ENCODE measurements at places on chromosomes 3 and 15.

GRCh38 chr3:178139116-178139515, 397.1 kb upstream of the KCNMB2 start:
- no peak for DNase-seq

DNA sequence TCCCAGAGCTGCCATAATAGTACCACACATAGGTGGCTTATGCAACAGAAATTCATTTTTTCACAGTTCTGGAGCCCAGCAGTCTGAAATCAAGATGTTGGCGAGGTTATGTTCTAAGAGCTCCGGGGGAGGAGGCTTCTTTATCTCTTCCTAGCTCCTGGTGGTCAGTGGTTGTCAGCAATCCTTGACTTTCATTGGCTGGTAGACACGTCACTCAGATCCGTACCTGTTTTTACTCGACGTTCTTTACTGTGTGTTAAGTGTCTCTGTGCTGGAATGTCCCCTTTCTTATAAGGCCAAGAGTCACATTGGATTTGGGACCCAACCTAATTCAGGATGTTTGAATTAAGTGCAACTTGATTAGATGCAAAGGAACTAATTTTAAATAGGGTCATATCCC, 218.5 kb upstream of the CNTN3 start:
- no peak for DNase-seq

- DNase-seq, result no peak
These were observed 11.0 kb downstream of the STARD5 start for GRCh38 chr15:81312790-81313543.

- no peak for DNase-seq
These were observed 519.4 kb downstream of the SHQ1 start for GRCh38 chr3:72328755-72329277.

- no peak for DNase-seq
These were observed 278.6 kb downstream of the CNTN4 start for GRCh38 chr3:2377281-2377680.

- DNase-seq, result no peak
These were observed 65.2 kb downstream of the LSM3 start for GRCh38 chr3:14243782-14244181.

DNA sequence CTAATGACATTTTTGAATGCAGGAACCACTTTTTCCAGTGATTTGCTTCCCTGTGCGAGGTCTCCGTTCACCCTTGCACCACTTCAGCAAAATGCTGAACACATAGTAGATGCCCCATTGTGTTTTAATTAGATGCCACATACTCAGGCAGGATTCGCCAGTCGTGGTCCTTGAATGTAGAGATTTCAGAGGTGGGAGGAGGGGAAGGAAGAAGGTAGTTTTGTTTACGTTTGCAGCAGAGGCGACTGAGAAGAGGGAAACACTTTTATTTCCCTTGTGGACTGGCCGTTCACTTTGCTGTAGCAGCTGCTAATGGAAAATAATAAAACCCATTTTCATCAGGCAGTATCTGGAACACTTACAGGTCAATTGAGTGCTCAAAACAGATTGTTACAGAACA, 262.8 kb upstream of the TBL1XR1 start:
- DNase-seq, result no peak

GRCh38 chr3:87436781-87437543, 160.6 kb upstream of the POU1F1 start:
- no peak for DNase-seq

DNA sequence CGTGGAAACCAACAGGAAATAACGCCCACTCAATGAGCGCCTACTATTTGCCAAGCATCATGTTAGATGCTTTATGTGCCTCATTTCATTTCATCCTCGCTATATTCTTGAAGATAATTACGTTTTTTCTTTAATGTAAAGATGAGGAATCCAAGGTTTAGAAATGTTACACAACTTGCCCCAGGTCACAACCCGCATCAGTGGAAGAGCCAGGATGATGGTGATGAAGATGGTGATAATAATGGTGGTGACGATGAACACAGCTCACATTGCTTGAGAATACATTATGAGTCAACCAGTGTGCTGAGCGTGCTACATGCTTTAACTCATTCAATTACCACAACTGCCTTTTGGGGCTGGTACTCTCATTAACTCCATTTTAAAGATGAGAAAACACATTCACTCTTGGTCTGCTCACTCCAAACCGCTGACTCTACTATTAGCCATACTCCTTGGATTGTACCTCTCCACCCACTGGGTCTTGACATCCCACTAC, 21.5 kb upstream of the MYO1E start:
- no peak for DNase-seq

- DNase-seq, result no peak
These were observed 43.9 kb downstream of the HEG1 start for GRCh38 chr3:125011941-125012340.

DNA sequence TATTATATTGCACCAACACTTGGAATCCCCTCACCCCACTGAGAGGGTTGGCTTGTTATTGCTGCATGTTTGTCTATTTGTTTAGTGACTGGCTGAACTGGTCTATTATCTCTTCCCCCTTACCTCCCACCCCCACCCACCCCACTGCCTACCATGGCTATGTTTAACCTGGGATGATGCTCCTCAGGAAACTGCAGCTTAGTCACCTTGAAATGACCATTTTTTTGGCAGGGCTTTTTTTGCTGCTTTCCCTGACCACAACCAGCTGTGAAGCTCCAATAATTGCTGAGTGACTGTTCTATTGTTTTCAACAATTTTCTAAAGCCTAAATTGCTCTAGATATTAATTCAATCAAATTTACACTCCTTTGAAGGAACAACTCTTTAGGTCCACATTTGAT, 137.9 kb upstream of the CADM2 start:
- DNase-seq, result no peak

- DNase-seq, result no peak
These were observed 60.5 kb upstream of the ARRDC4 start for GRCh38 chr15:97899981-97900380.

DNA sequence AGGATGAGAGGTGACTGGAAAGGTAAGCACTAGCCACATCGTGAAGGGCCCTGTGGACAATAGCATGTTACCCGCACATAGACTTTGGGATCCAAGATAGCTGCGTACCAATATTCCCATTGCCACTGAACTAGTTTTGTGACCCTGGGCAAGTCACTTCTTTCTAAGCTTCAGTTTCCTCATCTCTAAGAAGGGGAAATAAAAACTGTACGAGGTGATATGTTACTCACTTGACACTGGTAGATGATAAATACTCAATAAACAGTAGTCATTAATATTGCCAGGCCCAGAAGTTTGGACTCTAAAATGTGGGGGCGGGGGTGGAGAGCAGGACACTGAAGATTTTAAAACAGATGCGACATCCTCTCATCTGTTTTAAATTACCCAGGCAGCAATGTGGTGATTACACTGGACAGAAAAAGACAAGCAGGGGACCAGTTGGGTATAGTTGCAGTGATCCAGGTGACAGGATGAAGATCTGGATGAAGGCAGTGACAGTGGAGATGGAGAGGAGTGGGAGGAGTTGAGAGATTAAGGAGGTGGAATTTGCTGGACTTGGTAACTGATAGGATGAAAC, 2.5 kb downstream of the ATG7 start:
- DNase-seq, result no peak

- DNase-seq, result no peak
These were observed 129.9 kb downstream of the ROBO2 start for GRCh38 chr3:77169823-77170222.

GRCh38 chr3:47741925-47742324, 39.8 kb downstream of the SMARCC1 start:
- DNase-seq, result no peak

- DNase-seq, result no peak
These were observed 18.2 kb downstream of the IDH3A start for GRCh38 chr15:78167227-78167888.

DNA sequence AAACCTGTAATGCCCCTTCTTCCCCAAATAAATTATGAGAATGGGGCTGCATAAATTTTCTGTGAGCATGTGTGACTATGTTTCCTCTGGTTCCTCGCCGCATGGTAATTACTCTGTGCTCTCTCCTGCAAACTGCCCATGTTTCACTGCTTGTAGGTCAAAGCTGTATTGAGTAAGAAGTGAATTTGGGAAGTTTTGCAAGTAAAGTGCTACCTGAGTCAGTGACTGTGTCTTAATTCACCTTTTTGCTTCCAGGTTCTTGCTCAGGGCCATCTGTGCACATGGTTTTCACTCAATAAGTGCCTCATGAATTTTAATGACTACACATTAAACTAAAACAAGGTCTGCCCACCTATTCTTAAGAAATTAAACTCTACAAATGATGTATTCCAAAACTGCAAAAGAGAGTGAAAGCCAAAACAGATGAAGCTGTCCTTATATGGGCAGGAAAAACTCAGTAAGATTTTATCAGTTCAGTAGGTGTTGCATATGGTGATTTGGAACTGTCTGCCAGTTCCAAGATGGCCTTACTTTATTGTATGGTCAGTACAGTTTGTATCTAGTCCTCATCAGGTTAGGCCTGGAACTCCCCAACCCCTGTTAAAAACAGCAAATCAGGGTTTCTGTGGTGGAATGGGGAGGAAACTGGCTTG, 100.0 kb downstream of the LPP start:
- no peak for DNase-seq

DNA sequence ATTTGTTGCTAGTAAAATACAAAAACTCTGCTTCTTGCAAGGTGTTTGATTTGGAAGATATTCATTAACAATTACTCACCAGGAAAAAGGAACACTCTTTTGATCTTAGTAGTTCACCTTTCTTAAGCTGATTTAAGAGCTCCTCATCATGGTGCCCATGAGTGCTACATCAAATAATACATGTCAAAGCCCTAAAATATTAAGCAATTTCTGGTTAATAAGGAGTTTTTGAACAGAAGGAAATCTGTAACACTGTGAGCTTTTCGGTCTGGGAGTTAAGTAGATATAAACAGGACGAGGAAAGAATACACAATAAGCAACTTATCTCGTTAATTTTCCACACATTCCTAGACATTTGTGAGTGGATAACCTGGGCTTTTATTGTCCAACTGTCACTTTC, 83.9 kb upstream of the DCBLD2 start:
- no peak for DNase-seq

DNA sequence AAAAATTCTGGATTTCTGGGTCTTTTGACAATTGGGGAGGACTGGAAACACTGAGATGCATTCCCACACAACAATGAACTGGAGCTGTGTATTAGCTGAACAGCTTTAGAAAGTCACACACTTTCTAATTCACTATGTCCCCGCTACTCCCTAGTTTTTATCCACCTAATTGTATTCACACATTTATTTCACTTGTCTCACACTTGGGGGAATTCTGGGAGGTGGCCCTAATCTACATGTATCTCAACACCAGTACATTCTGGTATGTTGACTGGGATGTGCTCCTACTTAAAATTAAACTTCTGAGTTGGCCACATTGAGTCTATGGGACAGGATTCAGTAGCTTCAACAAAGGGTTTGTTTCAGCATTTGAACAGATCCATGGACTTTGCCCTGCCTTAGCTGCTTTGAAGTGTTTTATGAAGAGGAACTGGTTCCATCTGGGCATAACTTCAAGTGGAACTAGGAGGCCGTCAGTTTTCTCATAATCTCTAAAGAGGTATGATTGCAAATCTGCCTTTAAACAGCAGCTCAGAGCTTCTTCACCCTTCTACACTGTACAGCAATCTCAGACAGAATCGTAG, 106.5 kb upstream of the CMC1 start:
- DNase-seq, result no peak

GRCh38 chr3:33914731-33915379, 116.4 kb downstream of the PDCD6IP start:
- DNase-seq, result no peak

GRCh38 chr15:100516643-100517512, 11.9 kb downstream of the CERS3 start:
- DNase-seq, result no peak

DNA sequence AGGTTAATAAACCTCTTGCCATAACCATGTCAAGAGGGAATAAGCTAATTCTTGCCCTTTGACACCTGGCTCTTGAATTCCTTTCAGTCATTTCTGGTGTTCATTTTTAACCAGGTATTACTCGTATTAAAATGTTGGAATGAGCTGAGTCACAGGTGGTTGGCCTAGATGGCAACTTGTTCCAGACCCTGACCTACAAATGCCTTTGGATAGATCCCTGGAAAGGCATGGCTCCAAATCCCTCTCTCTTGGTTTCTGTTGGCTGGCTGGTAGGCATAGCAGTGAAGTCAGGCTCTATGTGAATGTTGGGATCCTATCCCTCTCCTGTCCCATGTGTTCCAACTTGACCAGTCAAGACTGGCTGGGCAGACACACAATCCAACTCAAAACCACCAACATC, 277.1 kb upstream of the PROK2 start:
- no peak for DNase-seq

DNA sequence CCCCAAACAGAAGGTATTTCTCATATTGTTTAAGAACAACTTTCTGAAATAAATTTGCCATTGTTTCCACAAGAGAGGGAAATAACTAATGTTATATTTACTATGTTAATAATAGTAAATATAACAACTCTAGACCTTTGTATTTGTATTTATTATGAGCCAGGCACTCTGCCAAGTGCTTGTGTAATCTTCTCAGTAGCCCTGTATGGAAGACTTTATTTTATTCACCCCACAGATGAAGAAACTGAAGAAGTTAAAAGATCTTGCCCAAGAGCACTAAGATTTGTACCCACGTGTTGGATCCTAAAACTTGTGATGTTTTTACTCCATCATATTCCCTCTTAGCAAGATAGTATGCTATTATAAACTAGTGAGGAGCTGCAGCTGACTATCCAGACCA, 12.0 kb upstream of the GNB4 start:
- no peak for DNase-seq

DNA sequence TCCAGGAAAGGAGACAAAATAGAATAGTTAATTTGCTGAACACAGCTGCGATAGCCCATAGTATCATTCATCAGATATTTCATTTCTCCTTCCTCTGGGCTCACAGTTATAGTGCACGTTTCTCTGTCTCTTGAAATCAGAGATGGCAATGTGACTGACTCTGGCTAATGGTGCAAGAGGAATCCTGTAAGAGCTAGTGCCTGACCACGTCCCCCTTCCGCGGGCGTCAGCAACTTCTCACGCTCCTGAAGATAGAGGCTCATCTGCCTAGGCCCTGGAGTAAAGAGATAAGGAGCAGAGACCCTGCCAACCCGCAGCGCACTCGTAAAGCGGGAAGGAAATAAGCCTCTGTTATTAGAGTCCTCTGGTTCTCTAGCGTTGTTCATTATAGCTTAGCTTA, 391.8 kb downstream of the VPS13C start:
- DNase-seq, result no peak

GRCh38 chr15:92883163-92883875, 16.8 kb upstream of the CHD2 start:
- no peak for DNase-seq

GRCh38 chr15:29090617-29091466, 178.8 kb downstream of the NSMCE3 start:
- DNase-seq, result no peak

- DNase-seq, result no peak
These were observed 333.0 kb upstream of the ATP11B start for GRCh38 chr3:182460303-182460702.

Data from hippocampal formation (tissue), 2 donors.